MCF 10A (cell line): ENCODE measurements at places on chromosomes 7 and 10.

GRCh38 chr7:80671744-80672143 is 33.3 kb downstream of the CD36 start:
- H3K36me3 ChIP-seq: no peaks in the 10 kb centered on the region
- no peaks in the 10 kb centered on the region for H3K27me3 ChIP-seq
- DNase-seq: no peak
- H3K4me3 ChIP-seq: no peak overlapping the region
- H3K4me1 ChIP-seq: no peaks in the 10 kb centered on the region

GRCh38 chr10:73163096-73163495 is 4.7 kb downstream of the ECD start:
- peaks cover 42% of the 10 kb centered on the region for H3K4me1 ChIP-seq
- no peaks in the 10 kb centered on the region for H3K27me3 ChIP-seq
- DNase-seq: no peak
- H3K36me3 ChIP-seq: peaks cover 54% of the 10 kb centered on the region
- H3K4me3 ChIP-seq: no peak overlapping the region

- H3K27ac ChIP-seq: peak overlapping the region; percentile 35
- DNase-seq: peak; percentile 79
- no peaks in the 10 kb centered on the region for H3K27me3 ChIP-seq
- peak overlapping the region; percentile 54 for H3K4me3 ChIP-seq
These were observed 16.2 kb upstream of the ZFAND2A start for GRCh38 chr7:1175967-1176851.

DNA sequence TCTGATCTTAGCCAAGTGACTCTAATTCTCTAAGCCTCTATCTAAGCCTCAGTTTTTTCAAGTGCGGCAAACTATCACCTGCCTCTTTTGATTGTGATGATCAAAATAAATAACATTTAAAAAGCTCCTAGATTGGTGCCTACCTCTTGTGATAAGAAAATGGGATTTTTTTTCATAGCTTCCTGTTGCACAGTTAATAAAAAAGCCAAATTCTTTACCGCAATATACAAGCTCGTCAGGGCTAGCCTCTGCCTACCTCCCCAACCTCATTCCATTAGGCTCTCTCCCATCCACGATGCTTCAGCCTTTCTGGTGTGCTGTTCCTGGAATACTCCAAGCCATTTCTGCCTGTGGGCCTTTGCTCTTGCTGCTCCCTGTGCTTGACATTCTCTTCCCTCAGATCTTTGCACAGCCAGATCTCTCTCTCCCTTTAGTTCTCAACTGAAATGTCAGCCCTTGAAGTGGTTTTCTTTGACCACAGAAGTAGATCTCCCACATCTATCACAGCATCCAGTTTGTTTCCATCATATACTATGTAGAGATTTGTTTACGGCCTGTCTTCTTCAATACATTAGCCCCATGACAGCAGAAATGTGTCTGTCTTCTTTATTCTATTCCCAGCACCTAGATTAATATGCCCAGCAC is 48.8 kb downstream of the SFR1 start:
- peaks cover 47% of the 10 kb centered on the region for H3K27me3 ChIP-seq
- H3K27ac ChIP-seq: no peak overlapping the region
- no peaks in the 10 kb centered on the region for H3K36me3 ChIP-seq
- no peak for DNase-seq
- no peaks in the 10 kb centered on the region for H3K4me1 ChIP-seq

- H3K4me3 ChIP-seq: no peak overlapping the region
- DNase-seq: no peak
- H3K27me3 ChIP-seq: peaks cover 45% of the 10 kb centered on the region
- H3K27ac ChIP-seq: no peak overlapping the region
- no peaks in the 10 kb centered on the region for H3K36me3 ChIP-seq
These were observed 287.0 kb downstream of the MDFIC start for GRCh38 chr7:115208710-115209560.
